ENCODE measurements at places on chromosomes 2 and 18.

DNA sequence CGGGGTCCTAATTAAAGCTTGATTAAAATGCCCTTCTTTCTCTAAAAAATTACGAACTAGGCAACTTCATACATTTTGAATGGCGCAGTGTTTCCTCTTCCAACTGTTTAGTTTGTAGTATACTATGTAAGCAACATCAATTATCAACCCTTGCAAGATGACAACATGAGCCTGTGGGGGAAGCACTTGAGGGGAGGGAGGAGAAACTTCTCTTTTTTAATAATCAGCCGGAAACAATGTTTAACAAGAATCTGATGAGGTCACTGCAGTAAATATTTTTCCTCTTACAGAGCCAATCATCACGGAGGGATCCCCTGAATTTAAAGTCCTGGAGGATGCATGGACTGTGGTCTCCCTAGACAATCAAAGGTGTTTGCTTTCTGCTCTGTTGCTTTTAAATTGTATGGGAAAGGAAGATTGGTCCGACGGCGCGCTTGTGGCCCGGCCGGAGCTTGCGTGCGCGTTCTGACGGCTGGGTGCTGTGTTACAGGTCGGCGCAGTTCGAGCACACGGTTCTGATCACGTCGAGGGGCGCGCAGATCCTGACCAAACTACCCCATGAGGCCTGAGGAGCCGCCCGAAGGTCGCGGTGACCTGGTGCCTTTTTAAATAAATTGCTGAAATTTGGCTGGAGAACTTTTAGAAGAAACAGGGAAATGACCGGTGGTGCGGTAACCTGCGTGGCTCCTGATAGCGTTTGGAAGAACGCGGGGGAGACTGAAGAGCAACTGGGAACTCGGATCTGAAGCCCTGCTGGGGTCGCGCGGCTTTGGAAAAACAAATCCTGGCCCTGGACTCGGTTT lies 5.3 kb upstream of the DLX1 start:
- DNase-seq: no peak

DNA sequence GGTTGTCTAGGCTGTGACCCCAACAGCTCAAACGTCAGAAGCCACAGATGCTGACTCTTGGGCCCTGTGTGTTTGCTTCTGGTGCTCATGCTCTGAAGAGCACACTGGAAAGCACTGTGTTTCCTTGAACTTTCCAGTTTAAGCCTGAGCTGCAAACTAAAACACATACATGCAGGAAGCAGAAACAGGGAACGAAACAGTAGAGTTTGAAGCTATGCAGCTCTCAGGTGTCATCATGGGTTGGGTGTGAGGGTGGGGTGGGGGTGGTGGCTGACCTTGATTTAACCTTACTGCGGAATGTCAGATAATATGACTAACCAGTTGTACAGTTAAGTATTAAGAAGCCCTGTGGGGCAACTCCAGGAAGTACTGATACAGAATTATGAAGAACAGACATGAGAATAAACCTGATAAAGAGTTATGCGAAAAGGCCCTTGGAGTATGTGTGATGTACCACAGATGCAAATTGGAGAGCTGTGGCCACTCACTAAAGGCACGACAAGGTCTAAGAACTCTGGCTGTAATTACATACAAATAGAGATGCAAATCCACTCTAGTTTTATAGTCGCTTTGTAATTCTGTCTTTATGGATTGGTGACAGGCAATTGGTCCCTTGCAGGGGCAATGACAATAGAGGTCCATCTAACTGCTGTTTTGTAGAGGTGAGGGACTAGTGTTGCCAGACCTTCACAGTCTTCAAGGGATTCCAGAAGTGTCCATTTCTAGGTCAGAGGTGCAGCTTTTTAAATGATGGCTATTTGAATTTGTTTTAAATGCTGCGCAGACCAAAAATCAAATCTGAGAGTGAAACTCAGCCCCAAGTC lies 273.1 kb downstream of the NAPG start:
- no peak for DNase-seq

DNA sequence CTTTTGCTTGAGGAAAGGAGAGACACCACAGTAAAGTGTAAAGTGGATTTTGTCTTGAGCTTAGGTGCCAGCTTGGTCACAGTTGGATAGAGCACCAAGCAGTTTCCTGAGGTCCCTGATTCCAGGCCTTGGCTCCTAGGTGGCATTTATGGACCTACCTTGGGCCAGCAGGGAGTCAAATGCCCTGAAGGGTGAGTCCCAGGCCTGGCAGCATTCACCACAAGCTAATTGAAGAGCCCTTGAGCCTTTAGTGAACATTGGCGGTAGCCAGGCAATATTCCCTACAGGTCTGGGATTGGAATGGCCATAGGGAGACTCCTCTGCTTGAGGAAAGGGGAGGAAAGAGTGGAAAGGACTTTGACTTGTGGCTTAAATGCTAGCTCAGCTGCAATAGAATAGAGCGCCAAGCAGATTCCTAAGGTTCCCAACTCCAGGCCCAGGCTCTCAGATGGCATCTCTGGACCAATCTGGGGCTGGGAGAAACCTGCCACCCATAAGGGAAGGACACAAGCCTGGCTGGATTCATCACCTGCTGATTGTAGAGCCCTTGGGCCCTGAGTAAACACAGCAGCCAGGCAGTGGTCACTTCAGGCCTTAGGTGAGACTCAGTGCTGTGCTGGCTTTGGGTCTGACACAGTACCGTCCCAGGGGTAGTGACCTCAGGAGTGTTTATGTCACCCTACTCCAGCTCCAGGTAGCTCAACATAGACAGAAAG lies 137.5 kb upstream of the OTOS start:
- no peak for DNase-seq

GRCh38 chr18:79203017-79203605 lies 133.9 kb downstream of the ATP9B start:
- DNase-seq: no peak

- DNase-seq: no peak
Observed at GRCh38 chr2:12716032-12716281, 779 bp upstream of the TRIB2 start.

- DNase-seq: no peak
Observed at GRCh38 chr2:139380051-139380450, 599.9 kb upstream of the NXPH2 start.

Measured in NCI-H446 treated with DMSO at 0.1 percent for 48 hours (cell line).